ENCODE measurements at places on chromosomes 12 and 14.

GRCh38 chr14:50825307-50825706, 5.7 kb downstream of the NIN start:
- no peak for DNase-seq

- no peak for DNase-seq
Measured at GRCh38 chr12:43312991-43313505, 239.0 kb downstream of the ADAMTS20 start.

- no peak for DNase-seq
Measured at GRCh38 chr12:52423035-52423434, 11.1 kb downstream of the KRT75 start.

GRCh38 chr12:9381619-9382018, 173.4 kb upstream of the PZP start:
- DNase-seq = no peak

DNA sequence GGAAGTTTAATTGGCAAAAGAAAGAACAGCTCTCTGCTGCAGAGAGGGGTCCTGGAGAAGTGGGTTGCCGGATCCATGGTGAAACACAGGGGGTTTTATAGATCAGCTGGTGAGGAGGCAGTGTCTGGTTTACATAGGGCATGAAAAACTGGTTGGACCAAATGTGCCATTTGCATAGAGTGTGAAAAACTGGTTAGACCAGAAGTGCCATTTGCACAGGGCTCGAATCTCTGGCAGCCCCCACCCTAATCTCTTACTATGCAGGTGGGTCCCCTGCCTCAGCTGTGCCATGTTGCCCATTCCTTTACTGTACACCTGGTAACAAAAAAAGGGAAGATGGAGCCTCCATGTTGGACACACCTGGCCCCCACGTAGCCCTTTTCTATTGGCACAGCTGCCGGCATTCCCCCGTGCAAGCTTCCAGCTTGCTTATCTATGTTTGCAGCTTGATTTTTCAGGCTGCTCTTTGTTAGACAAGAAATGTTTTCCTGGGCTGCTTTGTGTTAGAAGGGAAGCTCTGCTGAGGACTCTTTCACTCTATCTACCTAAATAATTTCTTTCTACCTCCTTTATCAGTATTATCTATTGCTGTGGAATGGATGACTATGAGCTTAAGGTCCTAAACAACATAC, 61.1 kb upstream of the TMEM132D start:
- peak; percentile 2 for DNase-seq

DNA sequence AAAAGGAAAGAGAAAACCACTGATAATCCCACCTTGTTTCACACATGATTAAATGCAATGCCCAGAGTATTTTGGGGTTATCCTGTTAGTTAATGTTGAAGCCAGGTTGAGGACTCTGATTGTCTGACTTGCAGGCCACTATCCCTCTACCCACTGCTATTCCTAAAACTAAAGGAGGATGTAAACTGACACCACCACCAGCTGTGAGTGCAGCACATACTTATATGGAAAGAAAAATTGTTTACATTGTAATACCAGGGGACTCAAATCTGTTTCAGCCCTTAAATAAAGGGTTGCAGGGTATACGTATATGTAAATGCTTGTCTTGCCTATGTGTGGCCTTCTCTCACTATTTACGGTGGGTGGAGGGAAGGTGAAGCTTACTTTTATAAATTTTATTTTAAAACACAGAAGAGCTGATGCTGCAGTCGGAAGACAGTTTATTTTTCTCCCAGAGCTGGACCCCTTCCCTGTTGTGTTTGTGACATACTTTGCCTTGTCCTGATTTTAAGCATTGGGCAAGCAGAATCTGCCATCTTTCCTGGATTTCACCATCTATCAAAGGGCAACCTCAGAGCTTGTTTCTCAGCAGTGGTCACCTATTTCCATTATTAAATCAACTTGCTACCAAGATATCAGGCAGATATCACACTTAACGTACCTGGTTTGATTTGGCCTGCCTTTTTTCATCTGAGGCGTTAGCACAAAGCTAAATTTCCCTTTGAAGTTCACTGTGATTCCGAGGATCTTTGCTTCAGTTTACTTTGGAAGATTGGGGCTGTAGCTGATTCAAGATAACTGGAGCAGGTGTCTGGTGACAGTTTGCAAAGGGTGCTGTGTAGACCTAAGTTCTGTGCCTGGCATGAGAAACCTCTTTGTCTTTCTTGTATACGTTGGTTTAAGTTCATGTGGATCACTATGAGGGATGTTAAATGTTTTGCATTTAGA, 25.2 kb downstream of the DAAM1 start:
- no peak for DNase-seq

DNA sequence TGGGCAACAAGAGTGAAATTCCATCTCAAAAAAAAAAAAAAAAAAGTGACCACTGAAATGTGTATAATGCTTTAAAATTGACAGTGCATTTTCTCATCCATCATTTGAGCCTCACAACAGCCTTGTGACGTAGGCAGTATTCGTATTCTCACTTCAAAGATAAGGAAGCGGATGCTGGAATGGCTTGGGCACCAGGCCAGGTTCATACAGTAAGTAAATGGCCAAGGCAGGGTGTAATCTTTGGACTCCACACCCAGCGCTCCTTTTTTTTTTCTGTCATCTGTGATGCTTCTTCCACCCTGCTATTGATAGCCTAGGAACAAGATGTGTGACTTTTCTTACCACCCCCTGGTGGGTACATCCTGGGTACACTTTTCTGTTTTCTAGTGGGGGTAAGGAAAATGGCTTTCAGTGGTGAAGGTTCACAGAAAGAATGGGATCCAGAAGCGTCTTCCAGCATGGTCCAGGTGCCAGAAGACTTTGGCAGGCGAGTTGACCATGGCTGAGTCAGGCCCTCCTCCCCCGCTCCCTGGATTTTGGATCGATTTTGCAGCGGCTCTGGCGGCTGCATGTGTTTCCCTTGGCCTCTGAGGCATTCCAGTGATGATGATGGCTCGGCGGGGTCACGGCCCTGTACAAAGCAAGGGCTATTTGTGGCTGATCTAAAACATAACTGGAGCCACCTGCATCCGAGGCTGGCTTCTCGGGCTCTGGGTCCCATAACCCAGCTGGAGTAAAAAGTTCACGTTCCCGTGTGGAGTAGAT, 110.6 kb downstream of the CACNA1C start:
- no peak for DNase-seq

DNA sequence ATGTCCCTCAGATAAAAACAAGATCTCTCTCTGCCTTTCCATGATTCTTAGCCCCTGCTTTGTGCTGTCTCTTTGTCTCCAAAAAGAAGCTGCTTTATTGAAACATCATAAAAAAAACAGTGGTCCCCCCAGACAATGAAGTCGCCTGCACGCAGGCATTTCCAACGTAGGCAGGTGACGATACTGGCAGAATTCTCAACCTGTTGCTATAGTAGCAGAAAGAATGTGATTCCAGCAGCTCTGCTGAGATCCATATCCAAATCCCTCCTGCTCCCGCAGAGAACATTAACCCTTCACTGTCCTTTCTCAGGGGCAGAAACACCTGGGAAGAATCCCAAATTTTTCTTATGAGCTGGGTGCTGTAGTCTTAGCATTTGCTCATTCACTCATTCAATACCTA, 84.8 kb downstream of the STON2 start:
- DNase-seq = no peak

DNA sequence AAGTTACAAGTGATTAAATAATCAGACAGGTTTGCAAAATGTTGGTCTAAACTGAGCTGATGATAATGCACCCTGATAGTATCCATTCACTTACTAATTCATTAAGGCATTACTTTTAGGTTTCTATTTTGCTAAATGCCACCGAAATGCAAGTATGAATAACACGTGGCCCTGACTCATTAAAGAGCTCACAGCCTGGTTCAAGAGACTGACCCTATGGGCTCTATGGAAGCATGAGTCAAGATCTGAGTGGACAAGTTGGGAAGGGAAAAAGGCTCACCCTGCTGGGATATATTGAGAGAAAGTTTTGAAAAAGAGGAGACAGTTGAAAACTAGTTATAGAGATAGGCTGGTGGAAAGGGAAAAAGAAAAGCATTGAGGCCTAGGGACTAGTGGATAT, 14.8 kb upstream of the LRRC9 start:
- DNase-seq = peak; percentile 32

- DNase-seq = no peak
Measured at GRCh38 chr12:114166362-114166761, 200.2 kb upstream of the RBM19 start.

- no peak for DNase-seq
Measured at GRCh38 chr12:93086288-93086727, 157.2 kb upstream of the EEA1 start.
